ENCODE measurements at places on chromosomes 4 and X. TPM values are rescaled to one million over a fixed set of nuclear protein-coding genes. Genes with fewer than 3 reads are reported as not detected.

Gene NOX1
- not detected for total RNA-seq

Gene AIFM1
- total RNA-seq, result 18.1 TPM

Gene SSX4B
- total RNA-seq, result not detected

Gene GPR78
- 1.2 TPM for total RNA-seq

Gene HGFAC
- 0.05 TPM for total RNA-seq

Gene DCTD
- 106 TPM for total RNA-seq

Gene CXorf49
- total RNA-seq, result not detected

Gene HOPX
- 0.14 TPM for total RNA-seq

Gene BCAP31
- 184 TPM for total RNA-seq

Gene POLN
- 5.3 TPM for total RNA-seq

Gene GAGE12H
- not detected for total RNA-seq

Gene SLC10A4
- total RNA-seq, result not detected

Gene SSX2
- total RNA-seq, result not detected

Gene RIPPLY1
- not detected for total RNA-seq

Gene NPNT
- 0.30 TPM for total RNA-seq

Gene HSFX2
- not detected for total RNA-seq

Gene TASL
- total RNA-seq, result not detected

Gene PABPC4L
- 25.2 TPM for total RNA-seq

Gene MCF2
- total RNA-seq, result not detected

Gene AADAT
- total RNA-seq, result 5.4 TPM

Gene HMGB3
- 8.9 TPM for total RNA-seq

Gene TFE3
- 55.0 TPM for total RNA-seq

Gene CENPVL3
- total RNA-seq, result not detected

Gene CXXC4
- 0.30 TPM for total RNA-seq

Gene PPEF2
- not detected for total RNA-seq

Gene TBC1D1
- total RNA-seq, result 48.7 TPM

Gene PDK3
- total RNA-seq, result 12.8 TPM

Gene SMPX
- not detected for total RNA-seq

Gene FREM3
- total RNA-seq, result not detected

Gene SLC10A7
- 22.4 TPM for total RNA-seq

Gene DCAF8L2
- not detected for total RNA-seq

Gene SPACA5
- total RNA-seq, result not detected

Gene CXCL11
- total RNA-seq, result not detected

Gene GPC3
- 19.3 TPM for total RNA-seq

Gene ZIC3
- not detected for total RNA-seq

Gene GPAT3
- 8.5 TPM for total RNA-seq

Gene NXF2
- not detected for total RNA-seq

Gene PAGE4
- total RNA-seq, result not detected

Gene SRPX
- total RNA-seq, result 94.4 TPM

Gene GC
- not detected for total RNA-seq

Gene SMIM10L2A
- total RNA-seq, result 0.18 TPM

Gene UFSP2
- total RNA-seq, result 46.0 TPM

Gene INTU
- total RNA-seq, result 24.3 TPM

Gene BANK1
- total RNA-seq, result 0.14 TPM

Gene RTL9
- 0.37 TPM for total RNA-seq

Gene GSTCD
- 12.5 TPM for total RNA-seq

Gene UGT8
- total RNA-seq, result not detected

Gene SERPINA7
- total RNA-seq, result not detected

Gene CT47B1
- not detected for total RNA-seq

Gene MAGEB2
- total RNA-seq, result not detected

Gene OTUD6A
- total RNA-seq, result not detected

Gene SPANXN3
- not detected for total RNA-seq

Gene RPL39
- 8,365 TPM for total RNA-seq

Gene SHROOM4
- 2.4 TPM for total RNA-seq

Gene SPP1
- total RNA-seq, result 3.3 TPM

Gene FRMD7
- total RNA-seq, result 0.05 TPM

Gene TSPAN7
- total RNA-seq, result not detected

Gene GYPE
- 0.37 TPM for total RNA-seq

Gene UTP14A
- 15.4 TPM for total RNA-seq

Measured in smooth muscle cell of the umbilical artery (primary cell).